CD4-positive, alpha-beta T cell treated with Interleukin-21 for 1 hour (primary cell): ENCODE measurements at places on chromosomes 16 and 17.

DNA sequence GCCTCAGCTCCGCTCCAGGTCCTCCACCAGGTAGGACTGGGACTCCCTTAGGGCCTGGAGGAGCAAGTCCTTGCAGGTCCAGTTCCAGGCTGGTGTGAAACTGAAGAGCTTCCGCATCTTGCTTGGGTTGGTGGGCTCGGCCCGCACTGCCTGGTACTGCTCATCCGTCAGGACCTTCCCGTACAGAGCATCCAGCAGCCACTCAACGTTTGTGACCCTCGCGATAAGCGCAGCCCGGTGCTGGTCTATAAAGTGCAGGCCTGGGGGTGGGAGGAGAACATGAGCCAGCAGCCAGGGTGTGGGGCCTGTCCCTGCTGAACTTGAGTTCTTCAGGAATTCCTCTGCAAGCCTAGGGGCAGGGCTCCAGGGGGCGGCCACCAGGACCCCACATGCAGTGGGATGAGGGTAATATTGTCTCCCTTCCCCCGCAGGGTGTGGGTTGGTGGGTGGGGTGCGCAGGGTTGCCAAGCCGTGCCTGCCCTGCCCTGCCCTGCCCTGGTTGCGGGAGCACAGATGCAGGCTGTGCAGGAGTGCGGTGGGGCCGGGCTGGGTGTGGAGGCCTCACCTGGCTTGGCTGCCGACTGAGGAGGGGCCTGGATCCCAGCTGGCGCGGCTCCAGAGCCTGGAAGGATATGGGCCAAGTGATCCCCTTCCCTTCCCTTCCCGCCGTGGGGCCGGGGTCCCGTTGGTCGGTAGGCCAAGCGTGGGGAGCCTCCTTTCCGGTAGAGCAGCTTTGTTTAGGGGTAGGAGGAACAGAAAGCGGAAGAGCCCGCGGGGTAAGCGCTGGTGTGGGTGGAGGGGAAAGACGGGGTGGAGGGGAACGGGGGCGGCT lies 762 bp downstream of the PYCARD start:
- DNase-seq = peak; percentile 49

DNA sequence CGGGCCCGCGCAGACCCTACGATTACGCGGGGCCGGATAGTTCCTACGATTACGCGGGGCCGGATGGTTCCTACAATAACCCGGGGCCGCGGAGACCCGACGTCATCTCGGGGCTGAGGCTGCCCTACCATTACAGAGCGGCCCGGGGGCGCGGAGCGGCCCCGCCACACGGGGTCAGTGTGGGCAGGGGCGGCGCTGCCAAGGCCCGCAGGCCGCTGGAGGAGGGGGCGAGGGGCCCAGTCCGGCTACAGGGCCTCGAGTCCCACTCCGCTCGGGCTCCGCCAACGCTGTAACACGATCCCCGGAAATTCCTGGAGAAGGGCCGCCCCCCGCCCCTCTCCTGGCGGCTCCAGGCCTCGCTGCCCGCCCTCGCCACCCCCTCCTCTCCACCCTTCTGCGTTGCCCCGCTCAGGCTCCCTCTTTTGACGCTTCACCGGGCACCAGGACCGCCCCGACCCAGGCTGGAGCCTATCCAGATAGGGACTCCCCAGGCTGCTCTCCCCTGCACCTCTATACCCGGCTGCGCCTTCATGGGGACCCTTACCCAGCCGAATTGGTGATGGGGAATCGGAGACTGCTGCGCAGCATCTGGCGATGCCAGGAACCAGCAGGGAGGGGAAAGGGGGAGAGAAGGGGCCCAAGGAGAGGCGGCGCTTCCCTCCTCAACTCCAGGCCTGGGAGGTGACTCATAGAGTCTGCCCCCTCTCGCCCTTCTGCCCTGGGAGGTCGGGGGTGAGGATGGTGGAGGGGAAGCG lies at the start of gene RAB34:
TSS of gene RAB34 (minus strand) at position 291 of the 755 bp plus-strand sequence. CDS start 602 bp downstream, outside the sequence.
- no peak for DNase-seq

DNA sequence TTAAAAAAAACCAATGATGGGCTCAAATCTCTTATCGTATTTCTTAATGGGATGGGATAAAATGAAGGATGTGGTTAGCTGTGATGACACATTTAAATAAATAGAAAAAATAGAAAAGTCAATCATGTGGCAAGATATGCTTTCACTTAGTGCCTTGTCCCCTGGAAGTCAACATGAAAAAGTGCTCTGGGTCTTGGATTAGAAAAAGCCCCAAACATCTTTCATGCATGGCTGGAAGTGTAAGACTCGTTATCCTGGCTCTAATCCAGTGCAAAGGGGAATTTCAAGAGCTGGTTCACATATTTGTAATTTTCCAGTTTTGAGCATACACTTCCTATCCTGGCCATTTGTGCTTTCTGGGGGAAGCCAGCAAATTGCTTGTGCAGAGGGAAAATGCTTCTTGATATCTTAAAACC lies 160.9 kb downstream of the MAP2K6 start:
- DNase-seq = no peak

DNA sequence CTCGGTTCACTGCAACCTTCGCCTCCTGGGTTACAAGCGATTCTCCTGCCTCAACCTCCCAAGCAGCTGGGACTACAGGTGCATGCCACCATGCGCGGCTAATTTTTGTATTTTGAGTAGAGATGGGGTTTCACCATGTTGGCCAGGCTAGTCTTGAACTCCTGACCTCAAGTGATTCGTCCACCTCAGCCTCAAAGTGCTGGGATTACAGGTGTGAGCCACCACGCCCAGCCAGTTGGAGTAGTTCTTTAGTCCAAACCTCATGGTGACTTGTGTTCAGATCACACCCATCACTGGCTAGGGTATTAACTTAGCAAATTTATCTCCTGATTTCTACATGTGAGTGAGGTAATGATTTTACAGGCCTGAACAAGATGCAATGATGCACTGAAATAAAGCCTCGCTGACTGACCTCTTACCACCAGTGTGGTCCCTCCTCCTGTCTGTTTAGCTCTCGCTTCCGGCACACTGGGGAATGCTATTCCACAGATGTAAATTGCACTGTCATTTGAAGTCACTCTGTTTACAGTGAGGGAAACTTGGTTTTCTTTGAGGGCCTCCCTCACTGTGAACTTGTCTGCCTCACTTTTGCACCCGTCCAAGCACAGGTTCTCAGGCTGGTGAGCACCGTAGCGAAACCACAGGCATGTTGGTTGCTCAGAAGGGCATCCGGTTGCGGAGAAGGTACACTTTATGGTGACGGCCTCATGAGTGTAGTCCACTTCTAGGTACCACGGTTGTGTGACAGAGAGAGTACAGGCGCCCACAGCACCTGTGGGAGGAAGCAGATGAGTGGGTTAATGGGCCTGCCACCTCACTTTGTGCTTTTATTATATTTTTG lies 5.5 kb downstream of the IGSF6 start:
- peak; percentile 80 for DNase-seq

DNA sequence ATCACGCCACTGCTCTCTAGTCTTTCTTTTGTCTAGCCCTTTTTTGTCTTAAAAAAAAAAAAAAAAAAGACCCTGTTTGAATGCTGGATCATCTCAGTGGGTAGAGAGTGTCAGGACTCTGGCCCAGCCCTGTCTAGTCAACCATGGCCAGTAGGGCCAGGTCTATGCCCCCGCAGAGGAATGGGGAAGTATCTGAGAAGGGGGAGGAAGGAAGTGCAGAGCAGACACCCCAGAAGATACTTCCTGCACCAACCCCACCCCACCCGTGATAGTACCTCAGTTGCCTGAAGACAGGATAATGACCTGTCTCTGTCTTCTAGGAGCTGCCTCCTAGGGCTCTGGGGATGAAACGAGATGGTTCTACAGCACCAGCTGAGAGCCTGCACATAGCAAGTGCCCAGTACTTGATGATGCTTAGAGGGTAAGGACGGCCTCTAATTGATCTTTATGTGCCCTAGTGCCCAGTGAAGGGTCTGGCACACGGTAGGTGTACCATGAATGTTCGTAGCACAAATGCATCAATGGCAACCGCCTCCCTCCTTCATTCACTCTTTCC lies 55.4 kb downstream of the ABAT start:
- DNase-seq = peak; percentile 1

DNA sequence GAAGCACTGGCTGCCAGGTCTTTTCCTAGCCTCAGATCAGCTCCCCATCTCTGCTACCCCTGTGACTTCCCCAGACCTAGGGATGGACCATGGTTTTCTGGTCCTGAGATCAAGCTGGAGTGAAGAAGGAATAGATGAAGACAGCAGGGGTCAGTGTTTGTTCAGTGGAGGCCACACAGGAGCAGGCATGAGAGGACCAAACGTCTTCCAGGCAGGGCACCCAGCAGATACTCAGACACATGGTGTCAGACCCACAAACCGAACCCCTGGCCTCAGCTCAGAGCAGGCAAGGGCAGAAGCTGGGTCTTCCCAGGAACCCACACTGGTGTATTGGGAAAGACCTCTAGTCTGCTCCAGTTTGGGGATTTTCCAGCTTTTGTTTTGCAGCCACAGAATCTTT lies 189.7 kb downstream of the IRX5 start:
- DNase-seq = no peak

- DNase-seq = no peak
Observed at GRCh38 chr17:21208352-21208751, 5.6 kb downstream of the TMEM11 start.

DNA sequence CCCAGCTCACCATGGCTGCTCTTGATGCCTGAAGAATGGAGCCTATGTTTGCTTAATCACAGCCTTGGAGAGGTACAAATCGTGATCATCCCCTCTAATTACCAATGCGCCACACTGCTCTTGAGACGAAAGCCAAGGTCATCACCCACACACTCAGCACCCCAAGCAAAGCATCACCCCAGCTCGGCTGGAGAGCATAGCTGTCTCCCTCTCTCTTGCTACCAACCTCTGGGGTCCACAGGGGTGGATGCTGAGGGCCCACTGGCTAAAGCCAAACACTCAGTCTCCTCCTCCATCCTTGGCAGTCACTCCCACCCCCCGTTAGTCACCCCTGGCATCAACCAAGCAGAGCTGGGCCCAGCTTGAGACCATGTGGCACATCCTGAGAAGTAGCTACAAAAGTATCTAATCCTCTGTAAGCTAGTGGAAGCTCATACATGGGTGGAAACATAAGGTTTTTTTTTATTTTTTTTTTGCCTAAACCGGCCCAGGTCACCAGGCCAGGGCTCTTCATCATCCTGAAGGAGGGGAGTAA lies 44.8 kb downstream of the PIMREG start:
- no peak for DNase-seq
